Caudate nucleus (tissue), 63 donors: ENCODE measurements at places on chromosomes 2 and 18.

GRCh38 chr2:119323459-119323858, 43.2 kb downstream of the C2orf76 start:
- no peak for DNase-seq

DNA sequence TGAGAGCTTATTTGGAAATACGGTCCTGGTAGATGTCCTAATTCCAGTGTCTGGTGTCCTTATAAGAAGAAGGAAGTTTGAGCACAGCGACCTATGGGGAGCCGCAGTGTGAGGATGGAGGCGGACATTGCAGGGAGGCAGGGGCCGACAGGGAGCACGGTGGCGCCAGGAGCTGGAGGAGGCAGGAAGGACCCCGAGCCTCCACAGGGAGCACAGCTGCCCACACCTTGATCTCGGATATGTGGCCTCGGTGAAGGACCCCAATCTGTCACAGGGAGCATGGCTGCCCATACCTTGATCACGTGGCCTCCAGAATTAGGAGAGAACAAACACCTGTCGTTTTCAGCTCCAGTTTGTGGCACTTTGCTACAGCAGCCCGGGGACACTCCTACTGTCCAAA, 461.6 kb upstream of the SALL3 start:
- no peak for DNase-seq

DNA sequence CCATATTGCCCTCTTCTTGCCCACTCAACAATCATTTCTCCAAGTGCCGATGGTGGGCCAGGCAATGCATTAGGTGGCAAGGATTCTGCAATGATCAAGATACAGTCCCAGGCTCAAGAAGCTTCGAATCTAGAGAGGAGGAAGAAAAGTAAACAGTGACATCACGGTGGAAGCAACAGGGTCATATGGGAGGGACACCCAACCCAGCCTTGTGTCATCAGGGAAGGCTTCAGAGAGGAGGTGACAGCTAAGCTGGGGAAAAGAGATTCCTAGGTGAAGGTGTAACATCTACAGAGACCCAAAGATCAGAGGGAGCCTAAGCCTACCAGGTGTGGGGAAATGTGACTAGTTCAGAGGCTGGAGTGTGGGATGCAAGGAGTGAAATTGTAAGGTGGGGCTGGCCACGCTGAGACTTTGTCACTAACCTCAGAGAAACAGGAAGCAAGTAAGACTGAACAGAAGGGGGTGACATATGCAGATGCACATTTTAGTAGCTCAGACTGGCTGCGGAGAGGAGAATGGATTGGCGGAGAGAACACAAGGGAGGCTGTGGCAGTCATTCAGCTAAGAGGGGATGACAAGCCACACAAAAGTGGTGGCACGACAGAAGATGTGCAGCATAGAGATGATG, 104.9 kb downstream of the ANKRD44 start:
- DNase-seq, result no peak

GRCh38 chr2:19769513-19769912, 132.3 kb downstream of the TTC32 start:
- DNase-seq, result no peak

GRCh38 chr2:224901121-224901676, 141.1 kb downstream of the DOCK10 start:
- DNase-seq, result no peak

DNA sequence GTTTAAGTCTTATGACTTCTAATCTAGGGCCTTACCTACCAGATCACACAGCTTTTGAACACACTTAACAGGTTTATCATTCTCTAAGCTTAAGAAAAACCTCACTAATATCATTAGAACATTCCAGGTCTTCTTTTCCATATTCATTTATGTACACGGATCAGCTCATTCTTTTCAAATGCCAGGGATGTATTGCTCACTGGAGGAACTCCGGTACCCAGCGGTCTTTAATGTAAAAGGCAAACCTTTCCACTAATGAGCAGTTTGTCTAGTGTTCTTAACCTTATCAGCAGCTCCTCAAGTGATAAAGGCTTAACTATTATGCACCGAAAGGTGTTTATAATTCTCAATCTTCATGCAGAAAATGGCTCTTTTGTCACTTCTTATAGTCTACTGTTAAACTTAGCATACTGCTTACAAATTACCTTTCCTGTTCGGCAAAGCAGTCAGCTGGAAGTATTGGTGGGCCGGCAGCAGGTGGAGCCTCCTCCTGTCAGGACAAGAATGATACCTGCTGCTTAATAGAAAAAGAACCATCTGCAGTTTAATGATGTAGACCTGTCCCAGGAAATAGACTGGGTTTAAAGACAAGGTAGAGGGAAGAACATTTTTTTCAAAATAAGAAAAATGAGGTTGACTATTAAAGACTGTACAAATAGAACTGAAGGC, 142.7 kb downstream of the FIGN start:
- DNase-seq, result no peak

DNA sequence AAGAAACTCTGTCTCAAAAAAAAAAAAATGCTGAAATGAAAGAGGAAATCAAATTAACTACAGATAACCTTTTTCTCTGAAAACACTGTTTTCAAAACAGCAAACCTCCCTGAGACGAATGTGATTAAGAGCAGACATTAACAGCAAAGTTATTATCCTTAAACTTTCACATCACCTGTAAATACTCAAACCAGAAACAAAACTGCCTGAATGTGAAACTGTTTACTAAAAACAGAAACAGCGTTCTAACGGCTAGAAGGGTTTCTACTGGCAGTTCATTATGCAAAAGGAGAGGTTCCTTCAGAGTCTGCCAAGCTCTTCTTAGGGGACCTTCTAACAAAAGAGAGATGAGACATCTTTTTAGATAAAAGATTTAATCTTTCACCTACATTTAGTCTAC, 45.9 kb downstream of the PNO1 start:
- no peak for DNase-seq

GRCh38 chr2:28317390-28317789, 75.3 kb upstream of the FOSL2 start:
- no peak for DNase-seq

GRCh38 chr2:68806511-68807109, 64.6 kb downstream of the BMP10 start:
- DNase-seq, result no peak

GRCh38 chr2:148586522-148587128, 57.9 kb upstream of the EPC2 start:
- DNase-seq, result no peak

DNA sequence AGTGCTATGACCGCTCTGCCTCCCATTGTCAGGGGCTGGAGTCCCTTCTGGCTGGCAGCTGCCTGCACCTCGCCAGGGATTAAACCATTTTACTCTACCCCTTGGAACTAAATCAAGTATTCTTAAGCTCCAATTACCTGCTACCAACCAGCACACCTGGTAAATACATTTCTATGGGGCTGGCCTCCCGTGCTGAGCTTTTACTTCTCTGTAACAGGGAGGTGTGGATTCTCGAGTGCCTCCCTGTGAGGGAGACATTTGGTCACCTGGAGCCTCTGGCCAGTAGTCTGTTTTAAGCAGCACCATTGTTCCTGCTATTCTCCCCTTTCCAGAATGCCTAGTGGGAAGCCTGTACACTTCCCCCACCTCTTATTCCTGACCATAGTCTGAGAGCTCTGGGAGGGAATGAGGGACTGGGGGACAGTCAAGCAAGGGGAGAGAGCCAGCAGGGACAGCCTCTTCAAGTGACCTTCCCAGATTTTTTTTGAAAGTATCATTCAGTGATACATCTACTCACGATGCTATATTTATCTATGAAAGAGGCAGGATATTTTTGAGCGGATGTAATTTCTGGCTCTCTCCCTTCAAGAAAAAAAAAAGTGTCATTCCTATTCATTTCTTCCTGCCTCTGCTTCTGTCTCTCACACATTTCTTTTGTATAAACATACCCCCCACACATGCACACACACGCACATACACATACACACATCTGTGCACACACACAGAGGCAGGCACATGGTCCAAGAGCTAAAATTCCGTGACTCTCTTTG, 112.8 kb downstream of the CAPN13 start:
- no peak for DNase-seq

DNA sequence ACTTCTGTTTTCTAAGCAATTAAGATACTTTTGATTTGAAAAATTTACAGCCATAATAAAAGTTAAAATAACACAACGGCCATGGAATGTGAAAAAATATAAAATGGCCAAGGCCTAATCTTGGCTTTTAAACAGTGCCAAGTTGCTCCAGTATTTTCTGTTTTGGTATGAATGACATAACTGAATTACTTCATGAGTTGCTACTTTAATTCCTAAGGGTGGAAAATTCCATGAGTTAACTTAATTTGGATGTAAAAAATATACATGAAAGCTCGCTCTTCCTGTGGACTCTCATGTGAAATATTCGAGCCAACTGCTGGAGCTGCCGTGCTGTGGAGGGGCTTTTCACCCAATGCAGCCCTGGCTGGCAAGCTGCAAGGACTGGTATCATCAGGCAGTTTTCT, 286.0 kb upstream of the CCDC68 start:
- no peak for DNase-seq

GRCh38 chr2:161990741-161991140, 83.3 kb downstream of the DPP4 start:
- no peak for DNase-seq

- DNase-seq, result no peak
Measured at GRCh38 chr2:13052547-13052946, 335.8 kb downstream of the TRIB2 start.

GRCh38 chr2:62398356-62398755, 107.6 kb downstream of the TMEM17 start:
- DNase-seq, result no peak

DNA sequence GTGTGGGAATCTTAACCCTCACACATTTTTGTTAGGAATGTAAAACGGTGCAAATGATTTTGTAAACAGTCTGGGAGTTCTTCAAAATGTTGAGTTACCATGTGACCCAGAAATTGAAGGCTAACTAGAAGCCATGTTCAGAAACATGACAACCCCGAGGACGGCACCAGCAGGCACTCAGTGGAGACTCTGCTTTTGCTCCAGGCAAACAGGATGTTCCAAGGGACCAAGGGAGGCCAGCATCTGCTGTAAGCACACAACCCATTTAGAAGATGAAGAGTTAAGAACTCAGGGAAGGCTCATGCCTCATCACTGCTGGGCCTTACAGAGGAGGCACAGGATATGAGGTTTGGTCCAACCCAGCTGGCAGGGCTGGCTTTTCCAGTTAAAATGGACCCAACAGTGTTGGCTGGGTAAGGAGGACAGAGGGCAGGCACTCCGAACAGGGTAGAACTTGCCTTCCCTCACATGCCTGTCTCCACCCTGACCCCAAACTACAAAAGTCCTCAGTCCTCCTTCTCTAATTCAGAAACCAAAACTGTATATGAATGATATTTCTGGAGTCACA, 23.6 kb downstream of the PARD6G start:
- no peak for DNase-seq

DNA sequence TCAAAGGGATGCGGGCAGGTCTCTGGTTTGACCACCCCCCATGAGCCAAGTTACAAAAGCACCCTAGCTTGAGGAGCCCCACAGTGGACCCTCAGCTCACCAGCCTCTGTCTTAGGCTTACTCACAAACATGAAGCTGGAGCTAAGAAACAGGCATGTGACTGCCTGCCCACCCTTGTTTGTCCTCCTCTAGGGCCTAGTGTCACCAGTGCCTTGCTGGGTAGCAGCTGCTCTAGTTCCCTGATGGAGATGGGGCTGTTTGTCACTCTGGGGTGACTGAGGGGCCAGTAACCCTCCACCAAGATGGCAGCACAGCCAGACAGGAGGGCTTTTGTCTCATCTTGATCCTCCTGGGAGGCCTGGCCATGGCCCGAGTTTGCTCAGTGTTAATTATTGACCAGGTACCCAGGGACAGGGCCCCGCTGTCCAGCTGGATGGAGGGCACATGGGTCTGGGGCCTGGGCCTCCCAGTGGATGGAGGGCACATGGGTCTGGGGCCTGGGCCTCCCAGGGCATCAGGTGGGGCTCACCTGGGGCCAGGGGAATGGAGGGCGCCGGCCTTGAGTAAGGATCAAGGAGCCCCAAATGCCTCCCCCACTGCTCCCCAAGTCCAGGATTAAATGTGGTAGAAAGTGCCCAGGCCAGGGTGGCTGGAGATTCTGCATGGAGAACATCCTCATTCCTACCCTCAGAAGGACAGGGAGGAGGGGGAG, 185.9 kb upstream of the HAAO start:
- no peak for DNase-seq

DNA sequence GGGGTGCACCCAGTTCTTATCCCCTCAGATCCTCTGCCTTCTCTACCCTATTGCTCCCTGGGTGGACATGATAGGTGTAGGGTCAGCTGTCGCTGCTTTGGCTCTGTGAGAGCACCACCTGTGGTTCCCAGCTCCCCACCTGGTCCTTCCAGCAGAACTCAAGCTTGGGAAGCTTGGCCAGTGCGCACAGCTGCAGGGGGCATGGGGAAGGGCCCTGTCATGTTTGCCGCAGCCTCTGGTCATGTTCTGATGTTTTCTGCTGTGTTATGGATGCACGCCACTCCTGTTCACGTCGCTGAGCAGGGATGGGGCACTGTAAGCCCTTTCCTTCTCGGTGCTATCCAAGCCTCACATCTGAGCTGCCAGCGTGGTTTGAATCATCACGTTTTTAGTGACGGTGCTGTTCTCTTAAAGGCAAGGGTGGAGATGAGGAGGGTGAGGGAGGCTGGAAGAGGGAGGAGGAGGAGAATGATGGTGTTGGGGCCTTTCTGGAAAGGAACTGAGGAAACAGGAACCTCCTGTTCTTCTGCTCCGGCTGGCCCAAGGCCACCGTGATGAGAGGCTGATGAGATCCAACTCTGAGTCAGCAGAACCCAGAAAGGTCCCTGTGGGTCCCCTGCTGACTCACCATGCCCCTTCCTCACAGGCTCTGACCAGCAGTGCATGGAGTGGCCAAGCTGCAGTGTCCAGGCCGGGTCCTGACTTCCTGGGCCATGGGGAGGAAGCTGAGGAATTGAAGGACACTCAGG, 78.0 kb downstream of the LIPG start:
- no peak for DNase-seq

- no peak for DNase-seq
Measured at GRCh38 chr2:59204040-59204439, 962.9 kb upstream of the FANCL start.

GRCh38 chr2:64402876-64403275, 51.1 kb upstream of the LGALSL start:
- no peak for DNase-seq

DNA sequence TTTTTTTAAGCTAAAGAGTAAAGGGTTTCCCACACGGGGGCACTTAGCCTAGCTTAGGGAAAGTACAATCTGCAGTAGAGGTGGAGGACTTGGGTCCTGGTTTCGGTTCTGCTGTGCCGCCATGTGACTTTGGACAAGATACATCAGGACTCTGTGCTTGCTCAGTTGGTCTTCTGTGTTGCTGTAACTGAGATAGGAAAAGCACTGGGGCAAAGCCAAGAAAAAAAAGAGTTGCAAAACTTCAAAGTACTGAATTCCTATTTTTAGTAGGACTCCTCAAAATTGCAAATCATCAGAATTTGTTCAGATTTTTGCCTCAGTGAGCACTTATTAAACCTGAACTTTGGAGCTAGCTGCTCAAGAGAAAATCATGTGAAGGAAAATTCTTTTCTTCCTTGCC, 96.3 kb upstream of the STON1 start:
- DNase-seq, result peak; percentile 15
